ENCODE measurements at places on chromosomes 1 and 21. TPM values are rescaled to one million over a fixed set of nuclear protein-coding genes. Genes with fewer than 3 reads are reported as not detected.

DNA sequence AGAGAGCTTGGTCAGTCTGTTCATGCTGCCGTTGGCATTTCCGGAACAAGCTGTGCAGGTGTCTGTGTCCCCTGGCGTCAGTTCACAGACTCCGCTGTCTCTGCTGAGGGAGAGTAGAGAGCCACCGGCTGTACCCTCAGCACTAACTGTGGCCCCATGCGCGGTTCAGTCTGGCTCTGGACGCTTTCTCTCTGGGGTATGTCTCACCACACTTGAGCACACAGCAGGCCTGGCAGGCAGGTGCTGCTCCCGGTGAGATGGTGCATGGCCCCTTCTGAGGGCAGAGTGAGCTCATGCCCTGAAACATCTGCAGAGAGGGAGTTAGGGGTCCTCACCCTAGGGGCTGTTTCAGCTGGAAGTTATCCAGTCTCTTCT lies 60.0 kb upstream of the TLR5 start:
- no peaks in the 10 kb centered on the region for H3K4me1 ChIP-seq
- no peak for DNase-seq
- H3K27ac ChIP-seq = no peak overlapping the region
- H3K27me3 ChIP-seq = no peaks in the 10 kb centered on the region

DNA sequence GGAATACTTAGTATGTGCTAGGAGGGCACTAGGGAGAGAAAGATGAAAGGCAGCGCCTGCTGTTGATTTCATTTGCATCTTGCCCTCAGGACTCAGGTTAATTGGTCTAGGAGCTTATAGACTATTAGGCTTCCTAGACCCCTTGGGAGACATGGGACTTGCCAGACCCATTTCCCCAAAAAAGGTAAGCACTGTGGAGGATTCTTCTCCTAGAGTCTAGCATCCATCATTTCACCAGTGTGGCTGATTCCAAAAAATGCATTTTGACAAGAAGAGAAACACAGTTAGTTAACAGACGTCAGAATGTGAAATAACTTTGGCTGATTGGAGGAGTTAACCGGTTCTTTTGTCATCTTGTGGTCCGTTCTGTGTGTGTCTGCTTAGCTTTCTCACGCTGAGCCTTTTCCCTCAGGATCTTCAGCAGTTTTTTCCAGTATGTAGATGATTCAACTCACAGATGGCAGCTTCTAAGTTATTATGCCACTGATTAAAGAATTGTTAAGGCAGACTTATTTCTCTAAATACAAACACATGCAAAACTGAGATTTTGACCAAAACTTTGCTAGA lies 108.8 kb downstream of the KIF26B start:
- no peaks in the 10 kb centered on the region for H3K4me1 ChIP-seq
- no peak for DNase-seq
- no peaks in the 10 kb centered on the region for H3K27me3 ChIP-seq

- H3K27ac ChIP-seq = no peak overlapping the region
- no peaks in the 10 kb centered on the region for H3K36me3 ChIP-seq
- no peak overlapping the region for H3K4me3 ChIP-seq
- no peaks in the 10 kb centered on the region for H3K4me1 ChIP-seq
These were observed 28.5 kb upstream of the CADM3 start for GRCh38 chr1:159142726-159143510.

DNA sequence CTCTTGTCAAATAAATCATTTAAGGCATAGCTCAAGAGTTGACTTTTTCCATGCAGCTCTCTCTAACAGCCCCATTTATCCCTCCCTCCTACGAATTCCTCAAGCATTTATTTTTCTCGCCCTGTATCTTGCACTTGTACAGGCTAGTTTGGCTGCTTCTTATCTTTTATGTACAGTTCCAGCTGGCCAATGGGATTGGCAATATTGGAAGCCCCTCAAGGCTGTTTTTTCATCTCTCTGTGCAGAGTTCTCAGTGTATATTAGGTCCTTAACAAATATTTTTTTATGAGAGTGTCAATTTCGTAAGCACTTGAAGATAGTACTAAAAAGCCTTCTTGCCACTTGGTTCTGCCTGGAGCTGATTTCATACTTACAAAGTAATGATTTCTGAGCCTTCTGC lies 356.0 kb downstream of the ST6GALNAC3 start:
- H3K4me1 ChIP-seq = no peaks in the 10 kb centered on the region
- H3K27ac ChIP-seq = no peak overlapping the region
- DNase-seq = no peak

- H3K4me3 ChIP-seq = no peak overlapping the region
- H3K36me3 ChIP-seq = no peaks in the 10 kb centered on the region
- H3K4me1 ChIP-seq = peaks cover 4% of the 10 kb centered on the region
- peaks cover 3% of the 10 kb centered on the region for H3K27me3 ChIP-seq
These were observed 19.3 kb downstream of the INSRR start for GRCh38 chr1:156839426-156840109.

DNA sequence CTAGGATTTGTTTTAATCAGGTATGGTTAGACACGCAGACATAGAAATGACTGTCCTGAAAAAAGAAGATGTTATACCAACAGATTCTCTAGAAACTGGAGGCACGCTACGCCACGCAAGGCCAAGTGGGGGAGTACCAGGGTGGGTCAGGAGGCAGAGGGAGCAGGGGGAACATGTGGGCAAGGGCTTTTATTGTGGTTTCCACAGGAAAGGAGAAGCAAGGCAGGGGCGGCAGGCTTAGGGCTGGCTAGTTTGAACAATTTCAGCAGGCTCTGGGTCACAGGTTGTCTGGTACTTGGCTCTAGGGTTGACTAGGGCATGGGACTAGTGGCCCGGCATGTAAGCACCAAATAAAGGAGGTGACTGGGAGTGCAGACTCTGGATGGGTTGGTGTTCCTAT lies 7.2 kb downstream of the MTARC2 start:
- peaks cover 4% of the 10 kb centered on the region for H3K27me3 ChIP-seq
- H3K36me3 ChIP-seq = no peaks in the 10 kb centered on the region
- H3K4me3 ChIP-seq = no peak overlapping the region

DNA sequence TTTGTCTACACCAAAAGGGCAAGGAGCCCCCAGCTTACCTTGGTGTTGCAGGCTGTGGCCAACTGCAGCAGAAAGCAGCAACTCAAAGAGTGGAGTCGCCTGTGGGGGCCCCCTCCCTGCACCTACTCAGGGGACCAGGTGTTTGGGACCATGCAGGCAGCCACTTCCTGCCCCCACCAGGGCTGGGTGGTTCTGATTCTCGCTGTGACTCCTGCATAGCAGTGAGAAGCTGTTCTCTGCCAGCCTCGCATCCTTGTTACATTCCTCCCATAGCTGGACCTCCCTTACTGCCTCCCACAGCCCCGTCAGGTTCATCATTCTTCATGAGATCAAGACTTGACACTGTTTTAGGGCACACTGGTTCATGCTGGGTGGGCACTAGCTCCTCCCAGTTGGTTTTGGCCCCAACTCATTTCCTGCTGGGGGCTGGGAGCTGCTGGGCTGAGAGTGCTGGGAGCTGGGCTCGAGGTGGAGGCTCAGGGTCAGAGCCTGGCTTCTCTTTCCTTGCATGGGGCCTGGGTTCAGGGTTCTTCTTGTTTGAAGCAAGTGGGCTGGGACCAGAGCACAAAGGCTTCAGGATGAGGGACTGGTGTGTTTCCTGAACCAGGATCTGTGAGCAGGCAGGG lies 146.9 kb upstream of the C1orf174 start:
- H3K27me3 ChIP-seq = no peaks in the 10 kb centered on the region
- DNase-seq = no peak
- no peak overlapping the region for H3K4me3 ChIP-seq
- H3K4me1 ChIP-seq = peaks cover 10% of the 10 kb centered on the region
- H3K36me3 ChIP-seq = no peaks in the 10 kb centered on the region

GRCh38 chr1:184150776-184151531 lies 99.4 kb downstream of the TSEN15 start:
- no peaks in the 10 kb centered on the region for H3K36me3 ChIP-seq
- no peak overlapping the region for H3K27ac ChIP-seq
- no peaks in the 10 kb centered on the region for H3K27me3 ChIP-seq
- no peak for DNase-seq

- peak overlapping the region; percentile 55 for H3K4me3 ChIP-seq
- DNase-seq = no peak
- H3K36me3 ChIP-seq = peaks cover 6% of the 10 kb centered on the region
- peaks cover 62% of the 10 kb centered on the region for H3K4me1 ChIP-seq
- no peaks in the 10 kb centered on the region for H3K27me3 ChIP-seq
These were observed 3.9 kb upstream of the MEF2D start for GRCh38 chr1:156504438-156504813.

DNA sequence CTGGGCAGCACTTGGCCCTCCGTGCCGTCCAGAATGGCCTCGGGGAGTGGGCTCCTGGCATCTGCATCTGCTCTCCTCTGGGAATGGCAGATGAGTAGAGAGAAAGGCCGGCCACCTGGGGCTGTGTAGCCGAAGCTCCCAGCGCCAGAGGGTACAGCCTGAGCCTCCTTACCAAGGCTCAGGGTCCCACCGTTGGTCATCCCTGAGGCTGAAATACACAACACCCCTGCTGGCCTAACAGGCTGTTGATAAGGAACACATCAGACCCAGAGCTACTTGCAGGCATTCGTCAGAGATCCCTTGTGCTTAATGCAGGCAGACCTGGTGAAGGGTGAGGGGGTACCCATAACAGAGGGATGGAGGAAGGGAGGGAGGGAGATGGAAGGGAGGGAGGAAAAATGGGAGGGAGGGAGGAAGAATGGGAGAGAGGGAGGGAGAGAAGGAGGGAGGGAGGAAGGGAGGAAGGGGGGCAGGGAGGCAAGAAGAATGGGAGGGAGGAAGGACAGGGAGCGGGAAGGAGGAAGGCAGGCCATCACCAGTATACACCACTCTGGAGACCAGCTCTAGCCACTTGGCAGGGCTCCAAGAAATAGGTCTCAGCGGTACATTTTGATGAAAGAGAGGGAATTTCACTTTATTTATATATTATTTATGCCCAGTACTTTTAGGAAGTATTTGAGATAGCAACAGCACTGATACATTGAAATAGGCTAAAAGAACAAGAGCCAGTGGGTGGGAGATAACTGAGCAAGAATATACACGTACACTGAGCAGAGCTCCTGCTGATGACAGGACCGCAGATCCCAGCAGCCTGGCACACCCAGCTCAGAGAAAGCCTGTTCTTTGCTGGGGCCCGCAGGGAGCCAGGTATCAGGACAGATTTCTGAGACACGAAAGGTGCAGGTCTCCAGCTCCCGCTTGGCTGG lies 315.0 kb upstream of the VAMP3 start:
- H3K36me3 ChIP-seq = no peaks in the 10 kb centered on the region
- H3K27me3 ChIP-seq = no peaks in the 10 kb centered on the region
- DNase-seq = no peak

DNA sequence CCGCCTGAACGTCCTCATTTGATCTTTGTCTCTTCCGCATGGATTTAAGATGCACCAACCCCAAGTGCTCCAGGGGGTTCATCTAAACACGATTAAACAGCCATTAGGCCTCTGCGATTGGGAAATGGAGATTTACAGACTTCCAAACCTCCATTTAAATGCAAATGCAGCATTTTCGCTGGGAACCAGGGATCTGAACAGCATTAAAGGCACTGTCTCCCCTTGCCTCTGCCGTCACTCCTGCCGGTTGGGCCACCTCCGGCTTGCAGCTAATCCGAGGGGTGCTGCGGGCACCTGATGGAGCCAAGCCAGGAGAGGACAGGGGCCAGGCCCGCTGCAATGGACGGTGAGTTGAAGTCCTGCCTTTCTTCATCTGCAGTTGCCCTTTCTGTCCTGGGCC lies 70.3 kb upstream of the KLHDC7A start:
- no peak for DNase-seq
- H3K27ac ChIP-seq = no peak overlapping the region
- H3K4me1 ChIP-seq = no peaks in the 10 kb centered on the region
- no peaks in the 10 kb centered on the region for H3K27me3 ChIP-seq
- no peaks in the 10 kb centered on the region for H3K36me3 ChIP-seq

DNA sequence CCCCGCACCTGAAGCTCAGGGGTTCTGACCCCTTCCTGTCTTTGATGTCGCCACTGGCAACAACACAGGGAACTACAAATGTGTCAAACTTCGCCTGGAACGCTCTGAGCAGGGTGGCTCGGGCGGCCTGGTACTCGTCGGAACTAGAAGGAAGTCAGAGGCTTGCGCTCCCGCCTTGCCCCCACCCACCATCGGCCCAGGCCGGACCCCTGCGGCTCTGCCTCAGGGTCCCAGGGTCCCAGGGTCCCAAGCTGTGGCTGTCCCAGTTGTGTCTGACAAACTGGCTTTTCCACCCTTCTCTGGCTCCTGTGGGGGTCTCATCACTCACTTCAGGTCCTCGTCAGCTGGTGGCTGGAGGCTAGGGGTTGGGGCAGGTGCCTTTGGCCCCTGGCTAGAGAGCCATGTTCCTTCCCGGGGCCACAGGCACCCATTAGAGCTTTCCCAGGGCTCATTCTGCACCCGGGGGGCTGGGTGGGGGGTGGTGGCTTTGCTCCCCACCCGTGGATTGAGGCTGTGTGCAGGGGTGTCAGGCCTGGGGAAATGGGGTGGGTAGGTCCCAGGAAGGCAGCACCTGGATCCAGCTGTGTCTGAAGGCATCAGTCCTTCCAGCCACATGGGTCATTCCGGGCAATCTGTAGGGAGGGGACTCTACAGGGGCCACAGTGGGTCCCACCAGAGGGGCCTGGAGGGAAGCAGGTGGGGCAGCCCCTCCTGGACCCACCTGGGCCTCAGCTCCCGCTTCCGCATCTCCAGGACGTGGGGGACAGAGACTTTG lies 8.0 kb upstream of the TMEM52 start:
- no peaks in the 10 kb centered on the region for H3K4me1 ChIP-seq
- H3K27me3 ChIP-seq = no peaks in the 10 kb centered on the region
- no peaks in the 10 kb centered on the region for H3K36me3 ChIP-seq
- no peak overlapping the region for H3K27ac ChIP-seq

DNA sequence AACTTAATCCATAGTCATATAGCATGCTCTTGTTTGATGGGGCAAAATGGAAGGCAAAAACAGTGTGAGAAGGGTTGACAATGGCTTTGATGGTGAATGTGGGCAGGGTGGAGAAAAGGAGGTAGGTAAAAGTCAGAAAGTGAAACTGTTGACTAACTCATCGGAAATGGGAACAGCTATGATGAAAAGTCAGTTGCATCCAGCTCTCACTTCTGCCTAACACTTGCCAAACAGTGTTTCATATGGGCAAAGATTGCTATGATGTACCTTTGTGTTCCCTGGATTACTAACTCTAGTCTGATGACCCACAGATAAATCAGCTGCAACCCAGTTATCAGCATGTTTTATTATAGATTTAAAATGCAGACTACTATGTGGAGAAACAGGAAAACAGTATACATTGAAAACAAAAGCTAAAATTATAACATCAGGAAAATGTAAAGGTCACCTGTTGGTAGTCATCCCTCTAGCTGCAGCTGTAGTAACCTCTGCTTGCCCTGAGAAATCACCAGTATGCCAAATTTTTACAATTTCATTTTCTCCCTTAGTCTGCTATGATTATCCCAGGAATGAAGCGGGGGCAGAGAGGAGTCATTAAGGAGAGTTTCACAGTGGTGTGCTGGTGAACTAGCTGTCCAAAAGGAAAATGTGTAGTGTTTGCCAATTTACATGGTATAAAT lies 11.7 kb downstream of the TNFSF18 start:
- no peak overlapping the region for H3K4me3 ChIP-seq
- peak; percentile 20 for DNase-seq
- no peaks in the 10 kb centered on the region for H3K36me3 ChIP-seq
- no peak overlapping the region for H3K27ac ChIP-seq

TIAM1 gene
- total RNA-seq = 73.9 TPM

KCNQ4 gene
- 0.13 TPM for total RNA-seq

PROK1 gene
- not detected for total RNA-seq

OR2L5 gene
- not detected for total RNA-seq

CR1 gene
- 13.3 TPM for total RNA-seq

HES2 gene
- total RNA-seq = not detected
